ENCODE measurements at places on chromosomes 2 and 18.

DNA sequence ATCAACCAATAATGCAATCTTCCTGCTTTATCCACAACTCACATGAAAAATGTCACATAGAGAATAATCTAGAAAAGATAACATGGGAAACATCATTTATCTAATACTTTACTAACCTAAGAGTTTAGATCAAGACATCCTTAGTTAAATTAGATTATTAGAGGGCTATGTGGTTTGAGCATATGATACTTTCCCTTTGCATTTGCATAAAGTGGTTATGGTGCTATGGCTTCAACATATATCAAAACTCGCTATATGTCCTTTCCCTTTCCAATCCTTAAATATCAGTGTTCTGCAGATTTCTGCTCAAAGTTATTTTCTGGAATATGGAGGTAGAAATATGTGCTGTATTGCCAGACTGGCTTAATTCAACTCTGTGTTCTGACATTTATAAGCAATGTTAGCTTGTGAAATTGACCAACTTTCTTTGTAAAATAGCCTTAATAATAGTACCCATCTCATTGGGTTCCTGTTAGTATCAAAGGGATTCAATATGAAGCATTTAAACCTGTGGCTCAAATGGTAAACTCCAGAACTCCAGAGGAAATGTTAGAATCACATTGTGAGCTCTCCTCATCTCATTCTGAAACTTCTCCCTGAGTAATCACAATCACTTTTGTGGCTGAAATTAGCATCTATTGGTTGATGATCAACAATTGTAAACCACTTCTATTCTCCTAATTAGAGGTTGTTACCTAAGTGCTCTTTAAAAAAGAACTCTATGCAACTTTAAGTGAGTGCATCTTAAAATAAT, 1089.9 kb upstream of the SLC39A10 start:
- no peak for DNase-seq

DNA sequence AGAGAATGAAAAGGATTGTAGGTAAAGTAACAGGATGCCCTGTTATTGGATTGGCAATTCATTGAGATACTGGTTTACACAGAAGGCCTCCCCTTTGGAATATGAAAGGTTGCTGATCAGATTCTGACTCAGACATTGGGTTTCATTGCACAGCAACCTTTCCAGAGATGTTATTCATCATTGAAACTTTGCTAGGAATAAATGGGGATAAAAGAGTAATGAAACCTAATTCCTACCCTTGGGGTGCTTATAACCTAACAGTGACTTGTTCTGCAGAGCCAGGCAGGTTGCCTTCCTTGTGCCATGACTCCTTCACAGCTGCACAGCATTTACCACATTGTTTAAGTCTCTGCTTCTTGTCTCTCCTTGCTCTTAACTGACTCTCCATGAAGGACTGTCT, 5.0 kb downstream of the NAB1 start:
- no peak for DNase-seq

DNA sequence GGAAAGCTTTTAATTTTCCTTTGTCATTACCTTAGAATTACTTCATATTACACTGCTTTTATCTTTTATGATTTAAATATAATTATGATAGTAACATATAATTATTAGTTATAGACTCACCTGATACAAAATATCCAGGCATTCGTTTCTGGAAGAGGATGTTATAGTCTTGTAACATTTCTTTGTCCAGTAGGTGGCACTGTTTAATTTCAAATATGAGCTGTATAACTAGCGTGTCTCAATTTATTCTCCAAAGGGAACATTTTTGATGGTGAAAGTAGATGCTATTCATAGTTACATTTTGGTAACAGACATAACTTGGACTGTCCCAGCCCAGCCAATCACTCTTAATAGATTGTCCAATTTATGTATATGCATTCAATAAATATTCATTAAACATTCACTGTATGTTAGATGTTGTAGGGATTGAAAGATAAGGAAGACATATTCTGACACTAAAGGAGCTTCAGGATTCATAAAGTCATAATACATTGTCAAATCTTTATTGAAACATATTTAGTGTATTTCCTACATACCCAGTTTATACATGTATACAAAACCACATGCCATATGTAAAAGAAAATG, 19.2 kb downstream of the DAW1 start:
- no peak for DNase-seq

DNA sequence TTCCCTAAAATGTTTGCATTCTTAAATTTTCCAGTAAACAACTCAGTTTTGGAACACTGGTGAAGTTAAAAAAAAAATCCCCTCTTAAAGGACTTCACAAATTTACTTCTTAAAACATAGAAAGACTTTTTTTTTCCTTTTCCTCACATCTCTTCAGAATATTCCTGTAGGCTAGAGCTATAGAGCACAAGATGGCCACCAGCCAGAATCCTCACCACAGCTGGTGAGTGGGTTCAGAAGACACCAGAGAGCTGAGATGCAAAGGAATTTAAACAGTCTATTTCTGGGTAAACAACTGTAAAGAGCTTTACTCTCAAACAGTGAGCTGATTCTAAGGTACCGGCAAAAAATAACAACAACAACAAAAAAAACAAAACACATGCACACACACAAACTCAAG, 252.8 kb downstream of the LRP1B start:
- DNase-seq: no peak

- no peak for DNase-seq
Measured at GRCh38 chr18:48632676-48633257, 93.9 kb downstream of the CTIF start.

- no peak for DNase-seq
Measured at GRCh38 chr2:180535289-180535688, 445.1 kb upstream of the UBE2E3 start.

DNA sequence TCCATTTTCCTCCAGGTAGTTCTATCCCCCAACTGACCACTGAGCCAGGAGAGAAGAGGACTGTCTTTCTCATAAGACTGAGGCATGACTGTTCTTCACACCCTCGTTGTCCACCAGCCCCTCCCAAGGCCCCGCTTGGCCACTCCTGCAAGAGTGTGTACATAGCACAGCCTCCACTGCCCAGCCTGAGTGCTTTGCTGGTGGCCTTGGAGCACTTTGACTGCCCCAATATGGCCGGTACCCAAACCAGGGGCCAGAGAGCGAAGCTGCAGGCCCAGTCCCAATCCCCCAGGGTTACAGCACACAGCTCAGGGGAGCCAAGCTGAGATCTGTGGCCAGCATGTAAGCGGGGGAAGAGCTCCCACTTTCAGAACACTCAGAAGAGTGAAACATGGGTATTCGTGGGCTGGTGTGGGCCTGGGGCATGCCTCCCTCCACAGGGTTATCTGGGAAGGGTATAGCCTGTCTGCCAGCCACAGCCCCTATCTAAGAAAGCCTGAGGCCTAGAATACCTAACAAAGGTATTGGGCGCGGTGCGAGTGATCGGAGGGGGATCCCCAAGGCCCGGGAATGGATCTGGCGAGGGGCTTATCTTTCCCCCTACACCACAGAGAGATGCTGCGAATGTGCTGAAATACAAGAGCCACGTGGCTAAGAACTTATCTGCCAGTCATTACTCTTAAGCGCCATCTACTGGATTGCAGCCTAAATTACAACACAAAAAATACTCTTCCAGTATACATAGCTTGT, 163.8 kb downstream of the WDPCP start:
- no peak for DNase-seq

Data from hypothalamus (tissue), 51 donors.